Activated naive CD8-positive, alpha-beta T cell treated with anti-CD3 and anti-CD28 coated beads, Interleukin-2, amount 50 U/mL, for 24 hours (primary cell): ENCODE measurements at places on chromosomes 7 and 10.

GRCh38 chr7:44366986-44367385, 41.6 kb upstream of the CAMK2B start:
- peaks cover 29% of the 10 kb centered on the region for H3K27me3 ChIP-seq
- H3K27ac ChIP-seq = no peak overlapping the region
- no peaks in the 10 kb centered on the region for H3K4me1 ChIP-seq
- no peak for DNase-seq
- H3K36me3 ChIP-seq = no peaks in the 10 kb centered on the region

GRCh38 chr10:121459622-121460453, 138.4 kb downstream of the FGFR2 start:
- H3K27ac ChIP-seq = no peak overlapping the region
- H3K4me3 ChIP-seq = no peak overlapping the region
- H3K4me1 ChIP-seq = no peaks in the 10 kb centered on the region

- H3K36me3 ChIP-seq = peaks cover 14% of the 10 kb centered on the region
- no peak overlapping the region for H3K4me3 ChIP-seq
- H3K27ac ChIP-seq = no peak overlapping the region
- H3K4me1 ChIP-seq = no peaks in the 10 kb centered on the region
- no peaks in the 10 kb centered on the region for H3K27me3 ChIP-seq
- peak; percentile 47 for DNase-seq
Measured at GRCh38 chr10:92914478-92915325, 66.4 kb downstream of the EXOC6 start.

DNA sequence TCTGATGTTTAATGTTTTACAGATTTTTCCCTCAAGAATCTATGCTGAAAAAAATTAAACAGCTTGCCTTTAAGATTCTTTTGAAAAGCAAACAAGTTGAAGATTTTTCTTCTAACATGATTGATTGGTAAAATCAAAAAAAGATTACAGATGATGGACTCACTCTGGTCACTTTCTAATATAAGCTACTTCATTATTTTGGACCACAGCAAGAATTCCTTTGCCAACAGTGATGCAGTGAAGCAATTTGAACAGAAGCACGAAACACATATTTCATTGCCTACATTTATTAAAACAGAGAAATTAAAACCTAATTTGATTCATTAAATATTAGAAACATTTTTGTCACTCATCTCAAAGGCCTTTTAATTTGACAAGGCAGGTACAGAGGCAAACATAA, 82.1 kb upstream of the SGCE start:
- no peak overlapping the region for H3K4me3 ChIP-seq
- no peaks in the 10 kb centered on the region for H3K4me1 ChIP-seq
- no peaks in the 10 kb centered on the region for H3K36me3 ChIP-seq
- no peak overlapping the region for H3K27ac ChIP-seq
- no peak for DNase-seq
- H3K27me3 ChIP-seq = peaks cover 4% of the 10 kb centered on the region

- no peaks in the 10 kb centered on the region for H3K4me1 ChIP-seq
- no peaks in the 10 kb centered on the region for H3K27me3 ChIP-seq
- no peak overlapping the region for H3K4me3 ChIP-seq
- no peaks in the 10 kb centered on the region for H3K36me3 ChIP-seq
Measured at GRCh38 chr7:81003326-81003725, 84.5 kb upstream of the SEMA3C start.

DNA sequence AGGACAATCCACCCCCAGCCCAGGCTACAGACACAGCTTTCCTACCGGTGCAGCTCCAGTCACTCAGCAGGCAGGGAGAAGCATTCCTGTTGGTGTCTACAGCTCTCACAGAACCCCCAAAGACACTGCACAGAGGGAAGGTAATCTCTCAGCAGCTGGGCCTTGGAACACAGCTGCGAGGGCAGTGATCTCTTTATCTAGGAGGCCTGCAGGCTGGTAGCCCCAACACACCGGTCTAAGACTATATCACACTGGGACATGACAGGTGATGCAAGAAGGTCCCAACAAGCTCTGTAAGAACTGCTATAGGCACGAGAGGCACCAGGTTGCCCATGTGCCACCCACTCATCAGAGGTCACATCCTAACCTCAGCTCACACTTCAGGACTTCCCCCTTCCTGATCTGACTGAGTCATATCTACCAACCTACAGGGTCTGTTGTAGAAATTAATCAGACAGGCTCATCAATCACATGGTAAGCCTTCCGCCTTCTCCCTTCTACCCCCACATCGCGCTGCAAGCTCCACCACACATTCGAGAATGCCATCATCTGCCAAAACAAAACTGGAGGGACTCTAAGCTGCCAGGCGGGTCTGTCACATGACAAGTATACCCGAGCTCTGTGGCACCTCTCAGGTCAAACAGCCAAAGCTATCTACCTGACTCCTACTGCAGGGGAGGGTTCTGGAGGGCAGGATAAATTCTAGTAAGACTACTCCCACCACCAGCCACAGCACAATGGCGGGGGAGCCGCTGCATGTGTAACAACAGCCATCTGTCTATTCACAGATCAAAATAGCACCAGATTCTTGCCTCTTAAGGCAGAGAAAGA, 26.1 kb downstream of the FAM53B start:
- peaks cover 4% of the 10 kb centered on the region for H3K27me3 ChIP-seq
- H3K4me3 ChIP-seq = peak overlapping the region; percentile 57
- H3K4me1 ChIP-seq = peaks cover 93% of the 10 kb centered on the region
- H3K36me3 ChIP-seq = peaks cover 6% of the 10 kb centered on the region
- peak overlapping the region; percentile 85 for H3K27ac ChIP-seq

- H3K36me3 ChIP-seq = no peaks in the 10 kb centered on the region
- DNase-seq = no peak
- H3K27me3 ChIP-seq = no peaks in the 10 kb centered on the region
Measured at GRCh38 chr10:74051736-74052342, 53.9 kb downstream of the VCL start.

- H3K4me1 ChIP-seq = no peaks in the 10 kb centered on the region
- no peak overlapping the region for H3K27ac ChIP-seq
- no peak overlapping the region for H3K4me3 ChIP-seq
- peaks cover 3% of the 10 kb centered on the region for H3K27me3 ChIP-seq
- H3K36me3 ChIP-seq = no peaks in the 10 kb centered on the region
- no peak for DNase-seq
Measured at GRCh38 chr10:120492346-120492745, 35.3 kb downstream of the PLPP4 start.

GRCh38 chr10:70479165-70479581, 606 bp downstream of the PALD1 start:
- peaks cover 15% of the 10 kb centered on the region for H3K27me3 ChIP-seq
- no peaks in the 10 kb centered on the region for H3K36me3 ChIP-seq
- H3K4me1 ChIP-seq = peaks cover 49% of the 10 kb centered on the region
- DNase-seq = no peak
- H3K27ac ChIP-seq = no peak overlapping the region

DNA sequence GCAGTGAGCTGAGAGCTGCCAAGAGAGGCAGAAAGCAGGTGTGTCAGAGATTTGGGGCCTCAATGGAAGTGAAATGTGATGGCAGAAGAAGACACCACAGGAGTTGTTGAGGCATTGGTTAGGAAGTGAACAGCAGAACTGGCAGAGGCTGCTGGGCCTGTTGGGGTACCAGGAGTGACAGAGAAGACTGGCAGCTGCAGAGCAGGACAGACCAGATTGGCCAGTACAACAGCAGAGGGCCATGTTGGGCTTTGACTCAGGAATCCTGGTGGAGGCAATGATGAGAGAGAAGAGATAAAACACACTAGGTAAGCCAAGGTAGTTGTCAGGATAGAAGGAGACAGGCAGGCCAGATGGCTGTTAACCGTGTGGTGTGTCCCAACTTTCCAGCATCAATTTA, 19.9 kb upstream of the HERPUD2 start:
- no peaks in the 10 kb centered on the region for H3K27me3 ChIP-seq
- peaks cover 9% of the 10 kb centered on the region for H3K4me1 ChIP-seq
- H3K4me3 ChIP-seq = no peak overlapping the region
- H3K27ac ChIP-seq = no peak overlapping the region
- DNase-seq = no peak

DNA sequence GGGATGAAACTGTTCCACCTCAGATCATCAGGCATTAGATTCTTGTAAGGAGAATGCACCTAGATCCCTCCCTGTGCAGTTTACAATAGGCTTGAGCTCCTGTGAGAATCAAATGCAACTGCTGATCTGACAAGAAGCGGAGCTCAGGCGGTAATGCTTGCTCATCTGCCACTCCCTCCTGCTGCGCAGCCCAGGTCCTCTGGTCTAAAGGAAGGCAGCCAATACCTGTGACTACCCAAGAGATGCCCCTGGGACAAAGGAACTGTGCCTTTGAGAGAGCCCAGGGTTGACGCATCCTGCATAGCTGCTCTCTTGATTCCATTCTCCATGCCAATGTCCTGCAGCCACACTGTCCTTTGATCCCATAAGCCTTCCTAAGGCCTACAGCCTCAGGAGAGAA, 73.1 kb downstream of the ADCYAP1R1 start:
- no peak for DNase-seq
- no peaks in the 10 kb centered on the region for H3K4me1 ChIP-seq
- H3K36me3 ChIP-seq = no peaks in the 10 kb centered on the region

- no peak overlapping the region for H3K27ac ChIP-seq
- peaks cover 6% of the 10 kb centered on the region for H3K27me3 ChIP-seq
- no peak for DNase-seq
- H3K4me3 ChIP-seq = no peak overlapping the region
- no peaks in the 10 kb centered on the region for H3K36me3 ChIP-seq
- no peaks in the 10 kb centered on the region for H3K4me1 ChIP-seq
Measured at GRCh38 chr10:128373071-128373749, 247.0 kb upstream of the MKI67 start.

DNA sequence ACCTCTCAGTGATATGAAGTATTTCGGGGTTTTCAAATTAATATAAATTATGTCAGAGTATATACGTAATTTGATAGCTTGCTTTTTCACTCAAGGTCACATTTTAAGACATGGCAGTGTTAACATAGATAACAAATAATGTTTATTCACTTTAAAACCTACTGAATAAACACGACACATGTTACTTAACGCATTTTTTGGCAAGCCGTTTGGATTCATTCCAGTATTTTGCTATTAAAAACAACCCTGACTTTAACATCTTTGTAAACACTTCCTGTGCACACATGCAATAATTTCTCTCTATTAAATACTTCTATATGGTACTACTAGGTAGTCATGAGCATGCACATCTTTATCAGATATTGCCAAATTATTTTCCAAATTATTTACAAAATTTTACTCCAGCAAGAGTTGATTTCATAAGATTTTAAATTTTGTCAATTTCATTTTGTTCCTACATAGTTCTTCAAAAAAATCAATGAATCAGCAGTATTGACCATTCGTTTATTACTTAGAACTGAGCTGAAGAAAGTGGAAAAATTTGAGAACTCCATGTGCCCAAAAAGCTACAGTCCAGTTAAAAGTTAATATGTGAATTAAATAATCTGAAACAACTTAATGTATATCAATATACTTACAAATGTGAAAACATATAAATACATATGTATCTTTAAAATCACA, 26.8 kb upstream of the THSD7A start:
- H3K27me3 ChIP-seq = no peaks in the 10 kb centered on the region
- no peaks in the 10 kb centered on the region for H3K36me3 ChIP-seq
- H3K4me3 ChIP-seq = no peak overlapping the region
- no peak overlapping the region for H3K27ac ChIP-seq
- no peak for DNase-seq
- H3K4me1 ChIP-seq = no peaks in the 10 kb centered on the region
